ENCODE measurements at places on chromosomes 12 and 14.

- no peak for DNase-seq
Measured at GRCh38 chr14:84527706-84528105, 1002.2 kb upstream of the FLRT2 start.

DNA sequence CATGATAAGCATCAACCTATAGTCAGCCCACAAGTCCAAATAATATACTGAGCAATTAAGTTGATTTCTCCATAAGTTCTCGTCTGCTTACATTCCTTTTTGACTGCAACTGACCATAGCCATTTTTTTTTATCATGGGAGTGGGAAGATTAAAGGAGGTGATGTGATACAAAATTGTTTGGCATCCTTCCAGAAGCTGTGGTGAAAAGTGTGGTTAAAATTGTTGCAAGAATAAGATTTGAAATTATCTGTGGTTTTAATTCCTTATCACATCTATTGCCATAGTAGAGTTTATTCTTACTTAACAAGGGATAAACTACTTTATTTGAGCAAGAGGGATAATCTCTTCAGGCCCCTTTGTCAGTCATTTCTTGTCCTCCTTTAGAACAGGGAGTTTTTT is 50.7 kb downstream of the LIN52 start:
- no peak for DNase-seq

GRCh38 chr14:76995279-76996035 is 33.1 kb downstream of the IRF2BPL start:
- DNase-seq: no peak

GRCh38 chr14:72169521-72169920 is 237.3 kb downstream of the RGS6 start:
- peak; percentile 40 for DNase-seq

- DNase-seq: no peak
Measured at GRCh38 chr14:105311838-105312237, 2.7 kb upstream of the PACS2 start.

DNA sequence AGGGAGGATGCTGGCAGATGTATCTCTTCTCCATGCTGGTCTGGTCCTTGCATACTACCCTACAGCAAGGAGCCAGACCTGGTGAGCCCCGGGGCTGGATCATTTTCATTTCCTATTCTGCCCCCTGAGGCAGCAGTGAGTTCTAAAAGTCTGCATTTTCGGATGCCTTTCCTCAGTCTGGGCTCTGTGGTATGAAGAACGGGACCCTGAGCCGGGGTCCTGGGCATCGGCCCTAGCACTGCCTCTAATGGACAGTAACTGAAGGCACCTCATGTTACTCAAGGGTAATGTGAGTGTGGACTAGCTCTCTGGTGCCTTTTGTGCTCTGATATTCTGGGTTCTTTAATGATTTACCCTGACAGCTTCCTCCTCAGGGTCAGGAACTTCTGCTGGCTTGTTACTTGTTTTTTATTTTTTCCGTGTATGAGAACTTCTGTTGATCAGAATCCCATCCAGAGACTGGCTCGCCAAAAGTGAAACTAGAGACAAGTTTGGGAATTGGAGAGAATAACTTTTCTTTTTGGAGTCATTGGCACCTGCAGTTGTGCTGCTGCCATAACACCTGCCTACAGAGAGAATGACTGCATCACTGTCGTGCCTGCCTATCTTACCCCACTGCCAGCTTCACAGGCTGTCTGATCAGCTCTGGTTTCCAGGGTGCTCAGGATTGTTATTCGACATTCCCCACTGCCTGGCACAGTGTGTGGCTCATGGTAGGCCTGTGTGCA is 62.3 kb downstream of the SUSD6 start:
- DNase-seq: no peak

GRCh38 chr12:3661028-3661427 is 91.9 kb downstream of the CRACR2A start:
- DNase-seq: no peak

DNA sequence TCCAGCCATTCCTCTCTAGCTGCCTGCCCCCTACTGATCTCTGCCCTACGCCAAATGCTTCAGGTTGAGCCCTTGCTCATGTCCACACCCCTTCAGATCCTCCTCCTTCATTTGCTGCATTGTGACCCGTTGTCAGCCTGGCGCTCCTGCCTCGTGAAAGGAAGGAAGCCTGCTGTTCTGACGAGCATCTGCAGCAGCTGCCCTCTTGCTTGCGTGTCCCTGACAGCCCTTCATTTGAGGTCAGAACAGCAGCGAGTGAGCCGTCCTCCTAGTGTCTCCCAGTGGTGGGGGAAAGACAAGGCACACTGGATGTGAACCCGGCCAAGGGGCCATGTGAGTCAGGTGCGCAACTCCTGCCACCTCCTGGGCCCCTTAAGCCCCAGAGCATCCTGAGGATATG is 3.0 kb upstream of the PIANP start:
- no peak for DNase-seq

DNA sequence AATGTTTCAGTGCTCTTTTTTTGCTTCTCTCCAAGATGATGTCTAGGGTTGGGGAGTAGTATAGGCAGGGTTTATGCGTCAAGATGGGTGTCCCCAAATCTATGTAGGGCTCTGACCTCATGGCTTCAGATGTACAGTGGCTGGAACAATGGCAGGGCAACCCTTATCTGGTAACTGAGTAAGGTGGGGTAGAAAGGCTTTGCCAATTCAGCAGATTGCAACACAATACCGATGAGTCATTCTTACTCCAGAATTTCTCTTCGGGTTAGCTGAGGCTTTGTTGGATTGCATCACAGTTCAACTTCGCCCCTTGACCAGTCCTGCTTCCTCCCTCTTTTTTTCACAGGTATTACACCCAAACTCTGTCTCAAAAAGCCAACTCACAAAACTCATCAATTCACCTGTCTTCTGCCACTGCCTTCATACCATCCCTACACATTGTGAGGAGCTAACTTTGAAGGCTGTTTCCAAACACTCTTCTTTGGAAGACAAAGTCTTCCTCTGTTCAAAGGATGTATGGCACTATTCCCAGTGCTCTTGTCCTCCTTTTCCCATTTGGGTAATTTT is 190.2 kb upstream of the CNOT2 start:
- DNase-seq: peak; percentile 65

GRCh38 chr12:103373088-103373523 is 122.7 kb downstream of the C12orf42 start:
- no peak for DNase-seq

DNA sequence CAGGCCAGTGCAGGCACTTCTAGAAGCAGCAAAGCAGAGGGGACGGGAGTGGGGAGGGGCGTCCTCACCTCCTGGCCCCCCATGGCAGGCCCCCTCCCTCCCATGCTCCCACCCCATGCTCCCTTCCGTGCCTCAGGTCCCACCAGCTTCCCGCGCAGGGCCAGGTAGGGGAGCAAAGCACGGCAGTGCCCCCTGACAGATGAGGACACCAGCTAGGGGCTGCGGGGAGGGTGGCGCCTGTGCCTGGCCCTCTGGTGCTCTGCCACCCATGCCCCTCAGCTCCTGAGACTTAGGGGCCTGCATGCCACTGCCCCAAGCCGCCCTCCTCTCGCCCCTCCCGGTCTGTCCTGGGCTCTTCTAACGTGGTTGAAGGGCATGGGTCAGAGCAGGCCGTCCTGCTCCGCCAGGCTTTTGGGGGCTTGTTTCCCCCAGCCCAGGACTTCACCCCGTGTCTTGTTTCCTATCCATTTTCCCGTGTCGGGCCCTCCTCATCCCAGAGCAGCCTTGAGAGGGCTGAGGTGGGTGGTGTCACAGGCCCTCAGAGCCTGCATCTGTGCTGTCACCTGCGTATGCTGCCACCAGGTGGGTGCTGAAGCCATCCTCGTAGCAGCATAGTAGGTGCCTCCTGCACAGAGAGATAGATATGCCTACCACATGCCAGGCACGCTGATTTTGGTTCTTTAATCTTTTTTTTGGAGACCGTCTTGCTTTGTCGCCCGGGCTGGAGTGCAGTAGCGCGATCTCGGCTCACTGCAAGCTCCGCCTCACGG is 10.2 kb downstream of the TRMT61A start:
- DNase-seq: no peak

DNA sequence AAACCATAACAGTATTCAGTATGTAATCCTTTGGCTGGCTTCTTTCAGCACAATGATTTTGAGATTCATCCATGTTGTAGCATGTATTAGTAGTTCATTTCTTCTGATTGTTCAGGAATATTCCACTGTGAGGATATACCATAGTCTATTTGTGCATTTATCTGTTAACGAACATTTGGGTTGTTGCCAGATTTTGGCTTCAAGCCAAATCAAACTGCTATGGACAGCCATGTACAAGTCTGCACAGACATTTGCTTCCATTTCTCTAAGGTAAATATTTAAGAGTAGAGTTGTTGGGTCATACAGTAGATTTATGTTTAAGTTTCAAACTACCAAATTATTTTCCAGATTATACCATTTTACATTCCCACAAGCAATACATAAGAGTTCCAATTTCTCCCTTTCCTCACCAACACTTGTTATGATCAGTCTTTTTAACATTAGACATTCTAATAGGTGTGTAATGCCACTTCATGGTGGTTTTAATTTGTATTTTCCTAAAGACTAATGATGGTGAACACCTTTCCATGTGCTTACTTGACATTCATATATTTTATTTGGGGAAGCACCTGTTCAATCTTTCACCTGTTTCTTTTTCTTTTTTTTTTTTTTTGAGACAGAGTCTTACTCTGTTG is 56.6 kb downstream of the ZFYVE21 start:
- no peak for DNase-seq

DNA sequence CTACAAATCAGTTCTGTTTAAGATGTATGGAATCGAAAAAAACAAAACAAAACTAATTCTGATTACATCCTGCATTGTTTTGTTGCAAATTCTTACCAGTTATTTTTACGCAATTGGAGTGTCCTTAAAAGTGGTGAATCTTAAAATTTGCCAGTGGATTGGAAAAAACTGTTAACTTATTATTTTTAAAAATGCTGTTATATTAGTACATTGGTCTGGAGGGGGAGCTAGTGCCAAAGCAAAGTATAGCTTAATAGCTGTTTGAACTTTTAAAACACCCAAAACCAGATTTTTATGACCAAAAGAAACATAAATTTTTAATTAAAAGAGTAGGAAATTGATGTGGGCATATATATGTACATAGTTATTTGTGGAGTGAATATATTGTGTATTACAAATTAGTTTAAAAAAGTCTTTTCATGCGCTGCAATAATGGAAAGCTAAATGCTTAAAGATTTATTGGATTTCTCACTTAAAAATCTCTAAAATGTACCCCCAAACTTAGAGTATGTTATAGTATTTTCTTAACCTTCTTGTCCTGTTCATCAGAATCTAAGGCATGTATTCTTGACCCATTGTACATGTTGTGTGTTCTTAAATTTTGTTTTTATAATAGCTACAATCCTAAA is 2.5 kb downstream of the FUT8 start:
- no peak for DNase-seq
